ENCODE measurements at places on chromosomes 2 and 18.

DNA sequence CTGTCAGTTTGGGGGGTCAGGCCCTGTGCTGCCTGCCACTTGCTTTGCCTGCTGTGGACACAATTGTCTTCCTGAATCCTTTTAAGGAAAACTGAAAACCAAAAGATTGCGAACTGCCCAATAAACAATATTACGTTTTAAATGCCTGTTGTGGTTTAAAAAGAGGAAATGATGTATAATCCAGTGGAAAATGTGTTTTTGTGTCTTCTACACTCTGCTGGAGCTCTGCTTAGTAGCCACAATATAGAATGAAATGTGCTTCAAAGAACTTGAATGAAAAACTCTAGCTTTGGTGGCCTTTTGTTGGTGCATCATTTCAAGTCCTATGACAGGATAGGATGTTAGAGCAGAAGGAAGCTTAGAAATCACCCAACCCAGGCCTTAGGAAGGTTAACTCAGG is 23.2 kb upstream of the CABYR start:
- no peak for DNase-seq

GRCh38 chr2:30259827-30260679 is 28.7 kb downstream of the LBH start:
- no peak for DNase-seq

DNA sequence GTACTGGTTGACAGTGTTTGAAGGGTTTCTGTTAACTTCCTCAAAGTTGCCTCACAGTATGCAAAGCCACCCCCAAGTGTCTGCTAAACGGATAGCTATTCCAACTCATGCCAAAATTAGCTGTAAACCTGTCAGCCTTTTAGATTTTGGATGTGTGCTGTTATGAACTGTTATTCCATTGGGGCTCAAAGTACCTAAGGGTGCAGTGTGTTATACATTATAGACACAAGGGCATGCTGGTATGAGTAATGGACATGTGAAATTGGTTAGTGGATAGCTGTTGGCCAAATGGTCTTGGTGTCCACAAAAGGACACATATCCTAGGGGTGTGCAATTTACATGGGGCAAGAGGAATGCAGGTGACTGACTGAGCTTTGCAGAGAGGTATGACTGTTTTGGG is 33.7 kb upstream of the CCBE1 start:
- no peak for DNase-seq

DNA sequence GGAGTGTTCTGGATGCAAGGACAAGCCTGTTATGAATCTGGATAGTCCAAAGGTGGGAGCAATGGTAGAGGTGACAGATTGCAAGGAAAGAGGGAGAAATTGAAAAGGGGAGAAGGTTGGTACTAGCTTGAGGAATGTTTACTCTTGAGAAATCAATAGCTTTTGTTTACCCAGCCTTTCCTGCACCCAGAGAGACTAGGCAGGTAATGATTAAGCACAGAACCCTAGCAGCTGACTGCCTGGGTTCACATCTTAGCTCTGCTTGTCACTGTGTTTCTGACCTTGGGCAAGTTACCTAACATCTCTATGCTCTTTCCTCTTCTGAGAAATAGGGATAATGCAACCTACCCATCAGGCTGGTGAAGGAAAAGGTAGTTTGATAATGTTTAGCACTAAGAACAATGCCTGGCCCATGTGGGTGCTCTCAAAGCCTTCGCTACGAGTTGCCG is 178.6 kb downstream of the MGAT5 start:
- peak; percentile 80 for DNase-seq

GRCh38 chr2:189512879-189513278 is 67.7 kb downstream of the SLC40A1 start:
- DNase-seq = no peak

- DNase-seq = no peak
Observed at GRCh38 chr2:5618271-5618670, 73.9 kb upstream of the SOX11 start.

DNA sequence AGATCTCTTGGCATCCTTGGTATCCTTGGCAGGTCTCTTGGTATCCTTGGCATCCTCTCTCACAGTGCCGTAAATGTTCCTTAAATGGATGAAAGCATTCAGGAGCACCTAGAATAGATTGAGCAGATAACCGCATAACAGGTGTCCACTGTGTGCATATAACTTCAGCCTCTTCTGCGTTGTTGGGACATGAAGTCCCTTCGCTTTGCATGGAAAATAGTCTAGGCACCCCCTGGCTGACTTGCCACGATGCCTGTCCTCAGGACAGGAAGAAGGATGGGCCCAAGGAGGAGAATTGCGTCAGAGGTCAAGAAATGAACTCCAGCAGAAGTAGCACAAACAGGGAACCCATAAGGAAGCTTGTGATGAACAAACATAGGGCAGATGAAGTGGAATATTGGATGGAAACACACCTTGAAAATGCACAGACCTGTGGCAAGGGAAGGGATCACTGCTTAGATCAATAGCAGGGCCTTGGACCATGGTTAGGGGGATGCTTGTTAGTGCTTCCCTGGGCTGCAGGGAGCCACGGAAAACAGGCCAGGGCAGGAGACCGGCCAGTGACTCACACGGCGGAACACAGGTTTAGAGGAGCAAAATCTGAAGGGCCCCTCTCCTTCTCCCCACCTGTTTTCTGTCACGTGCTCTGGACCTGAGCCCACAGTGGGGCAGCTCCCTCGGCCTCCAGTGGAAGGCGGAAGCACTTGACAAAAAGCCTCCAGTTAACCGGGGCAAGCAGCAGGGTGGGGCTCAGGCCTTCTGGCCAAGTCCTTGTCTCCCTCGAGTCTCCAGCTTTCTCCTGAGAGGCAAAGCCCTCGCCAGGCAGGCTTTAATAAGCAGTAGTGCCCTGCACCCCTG is 99.2 kb upstream of the ASAP2 start:
- DNase-seq = no peak

All from body of pancreas (tissue), 4 donors.